Omental fat pad (tissue), 4 donors: ENCODE measurements at places on chromosomes 12 and 14. TPM values are rescaled to one million over a fixed set of nuclear protein-coding genes. Genes with fewer than 3 reads are reported as not detected.

DNA sequence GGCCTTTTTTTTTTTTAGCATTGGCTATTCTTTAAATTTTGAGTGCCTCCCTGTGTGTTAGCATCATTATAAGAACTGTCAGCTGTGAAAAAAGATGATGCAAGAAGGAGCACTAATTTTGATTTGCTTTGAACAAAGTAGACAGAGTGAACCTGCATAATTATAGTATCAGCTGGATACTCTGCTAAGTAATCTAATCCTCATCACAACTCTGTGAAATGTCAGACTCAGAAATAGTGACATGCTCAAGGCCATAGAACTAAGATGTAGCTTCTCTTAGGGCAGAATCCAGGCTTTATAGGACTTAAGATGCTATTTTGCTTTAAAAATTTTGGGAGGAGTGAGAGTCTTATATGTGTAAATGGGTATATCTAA is 31.9 kb downstream of the FBXO34 start:
- DNase-seq, result no peak

- no peak for DNase-seq
Measured at GRCh38 chr12:104486943-104487819, 30.4 kb downstream of the CHST11 start.

- no peak for DNase-seq
Measured at GRCh38 chr14:100824901-100825712, 811 bp upstream of the MEG3 start.

- DNase-seq, result no peak
Measured at GRCh38 chr12:87274594-87275245, 754.5 kb downstream of the C12orf50 start.

DNA sequence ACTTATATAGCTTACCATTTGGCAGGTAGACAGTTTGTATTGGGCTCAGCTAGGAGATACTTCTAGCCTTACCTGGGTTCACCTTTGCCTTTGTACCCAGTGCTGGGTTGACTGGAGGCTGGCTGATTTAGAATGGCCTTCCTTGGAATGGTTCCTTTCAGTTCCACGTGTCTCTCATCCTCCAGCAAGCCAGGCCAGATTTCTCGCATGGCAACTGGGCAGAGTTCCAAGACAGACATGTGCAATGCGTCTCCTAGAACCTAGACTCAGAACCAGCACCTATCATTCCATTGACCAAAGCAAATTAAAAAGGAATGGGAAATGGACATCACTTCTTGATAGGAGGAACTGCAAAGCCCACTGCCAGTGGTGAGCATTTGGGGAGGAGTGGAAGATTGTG is 79.1 kb upstream of the BDKRB2 start:
- no peak for DNase-seq

DNA sequence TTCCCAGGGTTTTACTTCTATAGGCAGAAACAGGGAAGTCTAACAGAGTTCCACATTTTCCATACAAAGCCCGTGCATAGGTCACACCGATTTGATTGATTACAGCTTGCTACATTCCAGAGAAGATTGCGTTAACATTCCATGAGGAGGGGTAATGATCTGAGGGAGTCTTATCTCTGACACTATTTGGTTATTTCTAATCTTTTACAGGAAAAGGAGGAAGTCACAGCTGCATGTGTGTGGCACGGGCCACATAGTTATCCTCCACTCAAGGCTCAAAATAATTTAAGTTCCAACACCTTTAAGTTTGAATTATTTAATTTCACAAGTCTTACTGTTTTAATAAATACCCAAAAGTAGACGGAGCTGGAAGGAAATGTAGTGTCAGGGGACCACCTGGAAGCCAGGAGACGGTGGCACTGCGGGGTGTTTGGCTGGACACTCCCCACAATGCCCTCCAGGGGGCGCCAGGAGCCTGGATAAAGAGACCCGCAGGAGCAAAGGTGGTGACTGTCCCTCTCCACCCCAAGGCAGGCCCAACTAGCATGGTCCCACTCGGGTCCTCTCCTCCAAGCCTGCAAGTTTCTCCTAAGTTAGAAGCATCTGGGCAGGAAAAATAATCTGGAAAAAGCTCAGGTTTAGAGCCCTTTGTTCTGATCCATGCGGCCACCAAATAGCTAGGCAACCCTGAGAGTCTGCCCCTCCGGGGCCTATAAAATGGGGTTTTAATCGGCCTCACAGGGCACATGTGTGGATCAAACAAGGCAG is 20.2 kb downstream of the KRT8 start:
- DNase-seq, result peak; percentile 86

GRCh38 chr14:51424561-51425251 is 184.7 kb downstream of the TMX1 start:
- no peak for DNase-seq

Gene CLEC1B
- not detected for total RNA-seq

Gene NEDD8
- total RNA-seq, result 151 TPM

Gene BATF
- 22.8 TPM for total RNA-seq

Gene PRR4
- 1.9 TPM for total RNA-seq
